Thyroid gland (tissue), 4 donors: ENCODE measurements at places on chromosomes 5 and 9. TPM values are rescaled to one million over a fixed set of nuclear protein-coding genes. Genes with fewer than 3 reads are reported as not detected.

DNA sequence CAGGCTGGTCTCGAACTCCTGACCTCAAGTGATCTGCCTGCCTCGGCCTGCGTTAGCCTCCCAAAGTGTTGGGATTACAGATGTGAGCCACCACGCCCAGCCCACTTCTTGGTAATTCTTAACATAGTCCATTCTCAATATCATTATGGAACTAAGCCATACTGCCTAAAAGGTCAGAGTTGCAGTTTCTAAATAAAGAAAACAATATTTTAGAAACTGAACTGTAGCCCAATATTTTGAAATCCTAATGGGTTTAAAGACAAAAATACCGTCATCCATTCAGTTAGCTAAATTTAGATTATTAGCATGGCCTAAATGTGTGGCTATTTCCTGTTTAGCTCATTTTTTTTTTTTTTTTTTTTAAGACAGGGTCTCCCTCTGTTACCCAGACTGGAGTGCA lies 99.5 kb downstream of the USP20 start:
- DNase-seq = no peak
- peak overlapping the region; percentile 25 for H3K27ac ChIP-seq
- H3K36me3 ChIP-seq = no peaks in the 10 kb centered on the region
- no peaks in the 10 kb centered on the region for H3K27me3 ChIP-seq
- peaks cover 21% of the 10 kb centered on the region for H3K4me1 ChIP-seq

Gene SOX30
- 0.27 TPM for total RNA-seq

DNA sequence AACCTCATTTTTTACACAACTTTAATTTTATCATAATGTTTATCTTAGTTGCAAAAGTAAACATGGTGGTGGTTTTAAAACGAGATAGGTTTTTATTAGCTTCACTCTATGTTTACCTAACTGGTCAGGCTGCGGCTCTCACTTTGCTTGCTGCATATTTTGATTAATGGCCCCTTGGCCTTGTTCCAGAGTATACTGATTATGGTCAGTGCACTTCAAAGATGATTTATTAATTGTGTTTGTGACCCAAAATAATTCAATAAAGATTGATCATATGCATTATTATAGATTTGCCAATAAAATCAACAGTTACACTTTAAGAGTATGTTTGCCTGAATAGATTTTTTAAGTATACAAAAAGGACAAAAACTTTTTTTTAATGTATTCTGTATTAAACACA lies 188.0 kb downstream of the XRCC4 start:
- H3K27me3 ChIP-seq = no peaks in the 10 kb centered on the region
- H3K36me3 ChIP-seq = no peaks in the 10 kb centered on the region
- no peaks in the 10 kb centered on the region for H3K4me1 ChIP-seq
- DNase-seq = no peak

DNA sequence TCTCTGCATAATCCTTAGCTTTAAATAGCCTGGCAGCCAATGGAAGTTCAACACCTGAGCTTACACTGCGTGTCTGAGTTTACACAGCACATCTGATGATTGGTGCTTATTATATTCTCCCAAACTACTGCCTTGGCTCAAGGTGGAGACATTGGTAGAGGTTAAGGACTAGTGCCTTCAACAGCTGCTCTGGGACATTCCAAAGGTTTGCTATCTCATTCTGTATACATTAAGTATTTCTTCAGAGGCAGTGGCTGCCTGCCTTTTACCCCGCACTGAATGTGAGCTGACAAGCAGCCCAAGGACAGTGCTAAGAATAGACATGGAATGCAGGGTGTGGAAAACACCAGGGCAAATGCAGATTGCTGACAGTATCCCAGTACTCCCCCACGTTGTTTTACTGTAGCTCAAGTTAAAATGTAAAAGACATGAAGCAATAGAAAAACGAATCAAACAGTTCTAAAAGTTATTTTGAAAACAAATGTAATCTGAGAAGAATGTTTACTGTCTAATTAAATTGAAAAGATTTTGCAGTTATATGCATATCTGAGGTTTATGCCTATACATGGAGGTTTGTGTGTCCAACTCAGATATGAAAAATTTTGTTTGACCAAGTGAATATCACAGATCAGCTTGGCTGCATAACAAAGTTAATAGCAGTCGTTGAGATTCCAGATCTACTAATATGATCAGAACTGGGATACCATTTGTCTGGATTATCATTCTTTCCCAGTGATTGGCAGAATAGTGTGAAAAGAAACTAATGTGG lies 1.8 kb downstream of the HSPB3 start:
- peaks cover 5% of the 10 kb centered on the region for H3K4me1 ChIP-seq
- no peaks in the 10 kb centered on the region for H3K36me3 ChIP-seq
- H3K27ac ChIP-seq = no peak overlapping the region
- no peak overlapping the region for H3K4me3 ChIP-seq

Gene CD72
- 5.8 TPM for total RNA-seq
